Suprapubic skin (tissue), 4 donors: ENCODE measurements at places on chromosomes 5 and 9.

DNA sequence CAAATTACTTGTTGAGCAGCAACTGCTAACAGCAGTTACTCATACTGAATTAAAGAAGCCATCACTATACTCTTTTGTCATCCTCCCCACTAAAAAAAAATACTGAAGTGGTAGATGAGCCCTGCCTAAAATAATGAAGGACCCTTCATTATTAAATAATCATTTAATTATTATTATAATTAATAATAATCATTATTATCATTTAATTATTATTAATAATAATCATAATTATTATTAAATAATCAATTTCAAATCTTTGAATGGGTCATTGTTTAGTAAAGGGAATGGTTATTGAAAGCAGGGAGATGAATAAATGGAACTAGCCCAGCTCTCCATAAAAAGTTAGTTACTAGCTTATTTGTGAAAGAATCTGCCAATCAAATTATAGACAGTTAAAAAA lies 396.4 kb downstream of the NFIB start:
- DNase-seq = no peak

- DNase-seq = no peak
Observed at GRCh38 chr5:20109326-20109725, 121.3 kb upstream of the CDH18 start.

DNA sequence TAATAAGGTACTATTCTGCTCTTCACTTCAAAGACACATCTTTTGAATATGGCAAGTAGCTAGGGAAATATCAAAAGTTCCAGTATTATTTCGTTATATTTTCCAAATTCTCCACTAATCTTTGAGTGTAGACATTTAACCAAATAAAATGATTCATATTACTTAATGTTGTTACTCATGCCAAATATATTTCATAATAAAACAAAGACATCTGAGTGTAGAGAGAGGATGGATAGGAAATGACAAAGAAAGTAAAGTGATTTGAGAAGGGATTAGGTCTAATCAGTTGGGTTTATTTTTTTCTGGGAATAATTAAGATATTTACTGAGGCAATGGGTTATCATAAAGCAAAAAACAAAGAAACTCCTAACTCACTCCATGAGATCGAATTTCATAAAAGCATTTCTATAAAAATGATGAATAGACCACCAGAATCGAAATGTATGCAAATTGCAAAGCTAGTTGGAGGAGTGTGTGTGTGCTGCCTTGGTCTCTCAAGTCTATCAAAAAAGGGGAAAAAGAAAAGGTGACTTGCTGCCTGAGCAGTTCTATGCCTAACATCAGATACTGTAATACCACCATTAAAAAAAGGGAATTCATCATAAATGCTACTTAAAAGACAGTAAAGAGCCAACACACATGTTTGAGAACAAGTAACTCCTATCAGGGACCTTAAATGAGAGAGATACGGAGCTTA lies 255.5 kb downstream of the PDE4D start:
- no peak for DNase-seq

DNA sequence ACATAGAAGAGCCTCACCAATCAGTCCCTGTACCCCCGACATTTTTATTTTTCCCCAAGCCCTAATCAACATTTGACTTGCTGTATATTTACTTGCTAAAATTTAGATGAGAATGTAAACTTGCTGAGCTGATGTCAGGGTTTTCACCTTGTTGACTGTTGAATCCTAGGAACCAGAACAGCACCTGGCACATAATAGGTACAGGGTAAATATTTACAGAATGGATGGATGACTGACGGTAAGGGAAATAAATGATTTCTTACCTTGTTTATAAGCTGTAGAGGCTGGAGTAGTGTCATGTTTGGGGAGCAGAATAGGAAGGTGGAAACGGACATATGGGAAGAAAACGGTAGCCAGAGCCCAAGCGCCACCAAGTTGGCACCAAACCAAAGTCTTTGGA lies 107.0 kb upstream of the NUDT12 start:
- DNase-seq = no peak

GRCh38 chr9:32841314-32841713 lies 58.0 kb downstream of the TMEM215 start:
- no peak for DNase-seq

- DNase-seq = no peak
Observed at GRCh38 chr5:174204535-174205313, 159.2 kb downstream of the NSG2 start.

GRCh38 chr5:98933445-98934072 lies 4.8 kb upstream of the CHD1 start:
- DNase-seq = no peak

DNA sequence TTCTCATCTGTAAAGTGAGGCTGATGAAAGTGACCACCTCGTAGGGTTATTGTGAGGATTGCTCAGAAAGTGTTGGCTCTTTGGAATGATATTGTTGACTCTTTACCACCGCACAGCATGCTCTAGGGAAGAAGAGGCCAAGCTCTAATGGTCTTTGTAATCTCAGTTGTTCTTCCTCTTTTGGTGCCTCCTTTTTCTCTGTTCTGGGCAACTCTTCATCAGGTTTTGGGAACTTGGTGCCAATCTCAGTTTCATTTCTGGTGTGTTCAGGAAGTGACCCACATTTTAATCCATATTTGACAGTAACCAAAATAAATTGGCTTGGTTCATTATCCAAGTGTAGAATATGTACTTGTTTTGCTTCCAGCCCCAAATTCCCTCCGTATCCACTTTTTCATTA lies 25.1 kb downstream of the ARHGAP26 start:
- DNase-seq = no peak

- DNase-seq = no peak
Observed at GRCh38 chr9:125748446-125749099, 1.4 kb downstream of the PBX3 start.

DNA sequence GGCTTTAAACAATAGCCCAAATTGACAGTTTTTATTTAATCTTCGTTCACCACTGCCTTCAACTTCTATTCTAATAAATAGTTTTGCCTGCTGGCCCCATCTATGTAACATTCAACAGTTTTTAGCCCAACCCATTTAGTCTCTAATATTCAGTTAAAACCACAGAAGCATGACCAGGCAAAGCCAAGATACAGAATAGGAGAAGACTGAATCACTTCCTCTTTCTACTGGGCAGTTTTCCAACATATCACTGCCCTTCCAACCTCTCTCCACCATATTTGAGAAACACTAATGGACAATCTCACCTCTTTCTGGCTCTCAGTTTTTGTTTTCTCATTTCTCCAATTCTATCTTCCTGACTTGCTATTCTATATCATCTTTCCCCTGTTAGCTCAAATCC lies 352.9 kb downstream of the DNAH5 start:
- no peak for DNase-seq

- no peak for DNase-seq
Observed at GRCh38 chr9:137486141-137486490, 27.0 kb upstream of the NSMF start.

- DNase-seq = peak; percentile 88
Observed at GRCh38 chr5:74640954-74641734, 616 bp upstream of the ENC1 start.

DNA sequence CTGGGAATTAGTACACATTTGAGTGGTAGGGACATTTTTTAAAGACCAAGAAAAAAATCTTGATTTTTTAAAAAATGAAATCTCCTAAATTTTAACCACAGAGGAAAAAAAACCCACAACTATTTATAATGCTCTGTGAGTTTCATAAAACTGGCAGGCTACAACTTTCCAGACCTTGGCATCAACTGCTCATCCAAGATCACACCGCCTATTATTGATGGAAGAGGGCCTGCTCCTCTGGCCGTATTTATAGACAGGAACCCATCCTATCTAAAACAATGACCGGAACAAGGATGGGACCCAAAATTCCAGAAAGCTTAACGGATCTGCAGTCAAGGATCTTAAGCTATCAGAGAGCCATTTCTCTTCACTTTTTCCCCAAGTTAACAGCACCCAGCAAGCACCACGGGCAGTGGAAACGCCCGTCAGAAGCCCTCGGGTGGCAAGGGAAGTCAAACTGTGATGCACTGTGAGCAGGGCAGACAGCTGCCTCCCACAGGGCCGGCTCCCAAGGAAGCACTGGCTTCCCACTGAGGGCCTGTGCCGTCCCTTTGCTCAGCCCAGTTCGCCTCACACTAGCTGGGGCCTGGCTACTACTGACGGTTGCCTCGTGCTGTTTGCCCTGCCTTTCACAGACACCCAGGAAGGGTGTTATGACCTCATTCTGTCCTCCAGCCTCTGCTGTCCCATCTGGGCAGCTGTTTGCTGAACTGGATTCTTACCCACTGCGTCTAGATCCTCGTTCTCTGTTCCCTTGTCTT lies 62.8 kb downstream of the CDC14B start:
- DNase-seq = peak; percentile 68

DNA sequence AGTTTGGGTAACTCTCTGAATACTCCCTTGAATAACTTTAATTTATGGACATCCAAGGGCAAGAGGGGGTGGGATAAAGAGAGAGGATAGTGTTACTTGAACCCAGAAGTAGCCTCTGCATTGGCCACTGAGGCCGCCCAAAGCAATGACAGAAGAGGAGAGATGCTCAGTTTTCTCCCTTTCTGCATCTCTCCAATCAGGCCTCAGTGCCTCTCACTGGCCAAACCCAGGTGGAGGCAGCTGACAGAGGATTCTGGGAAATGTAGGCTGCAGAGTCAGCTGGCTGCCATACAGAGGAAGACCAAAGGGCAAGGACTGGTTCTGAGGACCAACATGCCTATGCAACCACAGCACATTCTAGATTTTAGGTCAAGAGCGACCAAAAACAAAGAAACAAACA lies 719.4 kb downstream of the MAT2B start:
- DNase-seq = no peak

- DNase-seq = peak; percentile 87
Observed at GRCh38 chr5:178204935-178205748, 809 bp downstream of the HNRNPAB start.

DNA sequence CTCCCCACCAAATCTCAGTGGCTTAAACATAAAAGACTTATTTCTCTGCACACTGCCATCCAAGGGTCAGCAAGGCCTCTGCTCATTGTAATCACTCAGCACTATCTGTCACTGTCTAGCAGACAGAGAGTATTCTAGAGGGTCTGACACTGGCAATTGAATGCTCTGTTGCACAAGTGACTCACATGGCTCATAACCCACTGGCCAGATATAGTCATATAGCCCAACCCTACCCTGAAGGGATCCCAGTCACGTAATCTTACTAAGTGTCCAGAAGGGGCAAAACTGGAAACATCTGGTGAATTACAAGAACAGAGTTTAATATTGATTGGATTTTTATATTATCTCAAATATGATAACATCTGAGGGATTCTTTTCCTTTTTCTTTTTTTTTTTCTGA lies 80.7 kb downstream of the TSSK1B start:
- no peak for DNase-seq

- DNase-seq = no peak
Observed at GRCh38 chr9:104836767-104837166, 72.8 kb downstream of the NIPSNAP3B start.
